ENCODE measurements at places on chromosomes 12 and 14. TPM values are rescaled to one million over a fixed set of nuclear protein-coding genes. Genes with fewer than 3 reads are reported as not detected.

DNA sequence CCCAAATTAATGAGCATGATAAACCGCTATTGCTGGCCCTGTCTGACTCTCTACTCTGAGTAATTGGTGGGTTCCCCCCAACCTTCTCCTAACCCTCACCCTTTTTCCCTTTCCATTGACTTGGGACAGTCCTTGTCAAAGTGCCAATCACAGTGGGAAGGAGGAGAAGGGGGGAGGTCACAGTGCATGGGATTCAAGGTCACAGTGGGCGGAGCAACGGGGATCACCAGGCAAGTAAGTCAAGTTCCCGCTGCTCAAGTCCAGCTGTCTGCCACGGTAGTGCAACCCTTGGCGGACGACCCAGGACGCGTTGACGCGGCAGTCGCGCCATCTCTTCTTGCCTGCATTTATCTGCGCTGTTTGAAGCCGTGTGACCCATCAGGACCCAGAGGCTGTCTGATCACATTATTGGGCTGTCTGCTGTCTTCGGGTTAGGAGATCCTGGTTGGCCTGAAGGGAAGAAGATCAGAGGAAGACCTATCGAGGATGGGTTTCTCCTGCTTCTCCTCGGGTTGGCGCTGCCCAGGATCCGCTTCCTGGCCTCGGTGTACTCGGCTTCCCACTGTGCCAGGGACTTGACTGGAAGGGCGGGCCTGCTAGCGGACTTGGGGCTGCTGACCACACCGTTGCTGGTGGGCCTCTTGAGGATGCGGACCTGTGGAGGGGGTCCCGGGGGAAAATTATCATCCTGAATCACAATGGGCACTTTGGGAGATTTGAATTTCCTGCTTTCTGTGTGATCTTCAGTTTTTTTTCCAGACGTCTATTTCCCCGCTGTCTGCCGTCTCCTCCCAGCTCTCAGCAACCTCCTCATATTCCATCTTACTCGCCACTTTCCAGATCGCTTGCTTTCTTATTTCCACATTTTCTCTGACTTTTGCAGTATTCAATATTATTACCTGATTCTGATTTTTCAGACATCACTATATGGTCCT lies 3.1 kb upstream of the MDM2 start:
- no peak for DNase-seq

The CDK4 gene
- 113 TPM for total RNA-seq

DNA sequence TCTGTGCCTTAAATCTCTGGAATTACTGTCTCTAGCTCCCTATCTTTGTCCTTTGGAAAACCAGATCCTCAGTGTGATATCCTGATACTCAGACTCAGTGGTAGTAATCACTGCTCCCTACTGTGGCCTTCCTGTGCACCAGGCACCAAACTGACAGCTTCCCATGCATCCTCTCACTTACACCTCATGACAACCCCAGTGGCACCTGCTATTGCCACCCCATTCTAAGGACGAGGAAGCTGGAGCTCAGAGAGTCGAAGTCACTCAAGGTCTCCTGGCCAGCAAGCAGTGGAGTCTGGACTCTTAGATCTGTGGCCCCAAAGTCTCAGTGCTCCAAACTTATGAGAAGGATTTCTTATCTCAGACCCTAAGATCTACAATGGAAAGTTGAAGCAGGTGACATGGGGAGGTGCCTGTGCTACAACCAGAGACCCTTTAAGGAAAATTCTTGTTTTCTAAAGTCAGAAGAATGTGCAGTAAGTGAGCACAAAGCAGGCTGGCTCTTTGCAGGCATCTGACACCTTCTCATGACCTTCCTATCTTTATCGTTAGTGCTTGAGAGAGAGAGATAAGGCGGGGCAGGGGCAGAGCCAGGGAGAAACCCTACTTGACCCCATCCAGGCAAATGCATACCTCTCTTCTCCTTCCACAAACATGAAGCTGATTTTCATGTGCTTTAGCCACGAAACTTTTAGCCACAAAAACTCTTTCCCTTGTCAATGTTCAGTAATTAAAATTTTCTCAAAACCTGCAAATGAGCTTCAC lies 47.1 kb downstream of the CCDC60 start:
- DNase-seq: no peak

DNA sequence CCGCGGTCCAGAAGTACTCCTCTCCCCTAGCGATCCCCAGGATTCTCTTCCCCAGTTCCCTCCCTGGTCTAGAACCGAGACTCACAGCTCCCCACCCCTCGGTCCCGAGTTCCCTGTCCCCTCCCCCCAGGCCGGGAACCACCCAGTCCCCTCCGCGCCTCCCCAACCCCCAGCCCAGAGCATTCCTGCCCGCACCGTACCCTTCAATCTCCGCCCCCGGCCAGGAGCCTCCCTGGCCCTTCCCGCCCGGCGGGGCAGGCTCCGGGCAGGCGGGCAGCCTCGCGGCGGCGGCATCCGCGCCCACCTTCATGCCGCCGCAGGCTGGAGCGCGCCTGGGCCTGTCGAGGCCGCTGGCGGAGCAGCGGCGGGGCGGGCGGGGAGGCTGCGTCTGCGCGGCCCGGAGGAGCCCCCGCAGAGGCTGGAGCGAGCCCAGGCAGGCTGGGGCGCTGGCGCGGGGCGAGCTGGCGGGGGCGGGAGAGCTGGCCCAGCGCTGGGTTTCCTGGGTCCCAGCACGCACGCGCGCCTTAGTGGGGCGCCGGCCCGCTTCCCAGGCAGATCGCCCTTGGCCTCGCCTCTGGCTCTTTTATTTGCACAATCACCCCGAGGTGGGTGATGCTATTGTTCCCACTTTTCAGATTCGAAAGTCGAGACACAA lies 22.2 kb upstream of the GPR132 start:
- DNase-seq: peak; percentile 80

The CLEC14A gene
- not detected for total RNA-seq

- peak; percentile 20 for DNase-seq
These were observed 3.5 kb downstream of the FBXO34 start for GRCh38 chr14:55274751-55275150.

GRCh38 chr12:59677857-59678256 lies 82.0 kb downstream of the SLC16A7 start:
- DNase-seq: no peak

DNA sequence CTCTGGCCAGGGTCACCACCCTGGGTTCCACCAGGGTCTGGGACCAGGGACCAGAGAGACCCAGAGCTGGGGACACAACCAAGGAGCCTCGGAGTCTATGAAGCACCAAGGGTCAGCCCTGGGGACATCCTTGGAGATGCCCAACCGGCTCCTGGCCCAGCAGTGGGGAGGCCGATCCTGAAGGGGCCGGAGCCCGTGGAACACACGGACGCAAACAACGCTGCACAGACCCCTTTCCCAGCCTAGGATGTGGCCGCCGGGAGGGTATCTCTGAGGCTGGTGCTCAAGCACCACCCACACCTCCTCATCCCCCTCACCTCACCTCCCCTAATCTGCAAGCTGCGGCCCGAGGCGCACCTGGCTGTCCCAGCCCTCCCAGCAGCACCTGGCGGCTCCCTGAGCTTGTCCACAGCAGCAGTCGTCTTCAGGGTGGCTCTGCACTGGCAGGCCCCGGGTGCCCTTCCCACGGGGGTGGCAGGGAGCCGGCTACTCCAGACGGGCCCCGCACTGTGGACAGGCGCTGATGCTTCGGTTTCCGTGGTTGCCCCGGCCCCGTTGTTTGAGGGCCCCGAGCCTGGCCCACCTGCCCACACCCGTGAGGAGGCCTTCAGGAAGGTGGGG lies 146.8 kb upstream of the C14orf180 start:
- DNase-seq: no peak

DNA sequence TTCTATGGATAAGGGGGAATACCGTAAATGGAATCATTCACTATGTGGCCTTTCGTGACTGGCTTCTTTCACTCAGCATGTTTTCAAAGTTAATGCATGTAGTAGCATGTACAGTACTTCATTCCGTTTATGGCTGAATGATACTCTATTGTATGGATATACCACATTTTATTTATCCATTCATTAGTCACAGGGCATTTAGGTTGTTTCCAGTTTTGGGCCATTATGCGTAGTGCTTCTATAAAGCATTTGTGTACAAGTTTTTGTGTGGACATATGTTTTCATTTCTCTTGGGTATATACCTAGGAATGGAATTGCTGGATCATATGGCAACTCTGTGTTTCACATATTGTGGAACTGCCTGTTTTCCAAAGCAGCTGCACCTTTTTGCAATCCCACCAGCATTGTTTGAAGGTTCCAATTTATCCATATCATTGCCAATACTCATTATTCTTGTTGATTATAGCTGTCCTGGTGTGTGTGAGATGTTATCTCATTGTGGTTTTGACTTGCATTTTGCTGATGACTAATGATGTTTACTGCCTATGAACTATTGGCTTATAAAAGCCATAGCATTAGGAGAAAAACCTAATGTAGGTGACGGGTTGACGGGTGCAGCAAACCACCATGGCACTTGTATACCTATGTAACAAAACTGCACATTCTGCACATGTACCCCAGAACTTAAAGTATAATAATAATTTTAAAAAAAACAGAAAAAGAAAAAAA lies 45.5 kb downstream of the ATF7IP start:
- no peak for DNase-seq

The IL26 gene
- not detected for total RNA-seq

- DNase-seq: no peak
These were observed 68.7 kb upstream of the PTPRR start for GRCh38 chr12:70989232-70989631.

GRCh38 chr14:36221112-36221511 lies 44.6 kb upstream of the PTCSC3 start:
- DNase-seq: no peak

The BICDL1 gene
- 30.7 TPM for total RNA-seq

The LMO3 gene
- total RNA-seq: 3.3 TPM

GRCh38 chr12:89390802-89391673 lies 38.7 kb upstream of the DUSP6 start:
- DNase-seq: peak; percentile 71

DNA sequence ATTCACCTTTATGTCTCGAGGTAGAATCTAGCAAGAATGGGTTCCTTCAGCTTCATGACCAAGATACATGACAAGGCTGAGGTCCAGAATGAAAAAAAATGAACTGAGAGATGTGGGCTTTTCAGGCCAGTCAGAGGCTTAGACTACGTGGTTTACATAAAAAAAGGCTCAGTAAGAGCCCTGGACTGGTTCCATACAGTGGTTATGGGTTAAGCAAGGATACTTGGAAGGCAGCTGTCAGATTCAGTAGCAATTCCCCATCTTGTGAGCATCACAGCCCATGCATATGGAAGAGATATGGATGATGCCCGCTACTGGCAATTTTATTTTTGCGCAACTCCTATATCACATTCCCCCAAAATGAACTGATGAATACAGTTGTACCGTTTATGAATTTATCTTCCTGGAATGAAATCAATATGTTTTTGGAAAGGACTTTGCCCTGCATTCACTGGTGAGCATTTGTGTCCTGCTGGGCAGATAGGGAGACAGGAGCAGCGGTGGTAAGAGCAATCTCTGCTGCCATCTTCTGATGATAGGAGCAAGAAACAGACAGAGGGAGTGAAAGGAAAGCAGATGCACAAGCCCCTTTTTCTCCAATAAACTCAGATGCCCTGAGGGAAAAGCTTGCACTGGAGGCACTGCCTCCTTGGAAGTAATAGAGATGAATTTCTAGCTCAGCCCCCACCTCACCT lies 280.4 kb downstream of the GALC start:
- DNase-seq: no peak

The TAS2R46 gene
- 0.90 TPM for total RNA-seq

GRCh38 chr12:51788876-51789275 lies 59.6 kb downstream of the FIGNL2 start:
- DNase-seq: peak; percentile 59

- DNase-seq: peak; percentile 71
These were observed 140.3 kb downstream of the TMEM30B start for GRCh38 chr14:61140872-61141271.

- DNase-seq: no peak
These were observed 21.8 kb upstream of the EIF2B2 start for GRCh38 chr14:74980731-74981461.

DNA sequence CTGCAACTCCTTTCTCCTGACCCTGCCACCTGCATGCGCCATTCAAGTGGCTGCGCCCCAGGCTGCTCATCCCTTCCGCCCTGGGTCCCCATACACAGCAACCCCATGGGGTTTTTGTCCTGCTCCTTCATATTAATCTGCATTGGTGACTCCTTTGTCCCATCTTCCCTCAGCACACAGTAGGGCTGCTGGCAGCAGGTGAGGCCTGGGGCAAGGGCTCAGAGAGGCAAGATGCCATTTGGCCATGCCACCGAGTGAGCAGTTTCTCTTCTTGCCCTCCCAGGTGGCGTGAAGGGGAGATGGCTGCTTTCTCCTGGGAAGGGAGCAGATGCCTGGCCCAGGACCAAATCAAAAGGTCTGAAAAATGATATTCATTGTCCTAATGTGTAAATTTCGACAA lies 9.1 kb downstream of the RTL1 start:
- DNase-seq: no peak

DNA sequence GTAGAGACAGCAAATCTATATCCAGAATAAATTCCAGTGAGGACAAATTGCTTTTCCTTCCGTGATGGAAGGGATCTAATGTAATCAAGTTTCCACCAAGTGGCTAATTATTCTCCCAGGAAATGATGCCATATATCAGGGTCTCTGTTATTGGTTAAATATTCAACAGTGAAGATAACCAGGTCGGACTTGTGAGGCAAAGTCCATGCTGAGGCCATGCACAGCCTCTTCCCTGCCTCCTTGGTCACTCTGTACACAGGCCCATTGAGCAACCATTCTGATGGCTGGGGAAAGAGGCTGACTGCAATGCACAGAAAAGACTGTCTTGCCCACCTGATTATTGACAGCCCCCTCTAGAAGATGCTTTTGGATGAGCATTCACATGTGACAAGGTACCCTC lies 90.1 kb downstream of the TNFAIP2 start:
- no peak for DNase-seq

The BATF gene
- 2.6 TPM for total RNA-seq

DNA sequence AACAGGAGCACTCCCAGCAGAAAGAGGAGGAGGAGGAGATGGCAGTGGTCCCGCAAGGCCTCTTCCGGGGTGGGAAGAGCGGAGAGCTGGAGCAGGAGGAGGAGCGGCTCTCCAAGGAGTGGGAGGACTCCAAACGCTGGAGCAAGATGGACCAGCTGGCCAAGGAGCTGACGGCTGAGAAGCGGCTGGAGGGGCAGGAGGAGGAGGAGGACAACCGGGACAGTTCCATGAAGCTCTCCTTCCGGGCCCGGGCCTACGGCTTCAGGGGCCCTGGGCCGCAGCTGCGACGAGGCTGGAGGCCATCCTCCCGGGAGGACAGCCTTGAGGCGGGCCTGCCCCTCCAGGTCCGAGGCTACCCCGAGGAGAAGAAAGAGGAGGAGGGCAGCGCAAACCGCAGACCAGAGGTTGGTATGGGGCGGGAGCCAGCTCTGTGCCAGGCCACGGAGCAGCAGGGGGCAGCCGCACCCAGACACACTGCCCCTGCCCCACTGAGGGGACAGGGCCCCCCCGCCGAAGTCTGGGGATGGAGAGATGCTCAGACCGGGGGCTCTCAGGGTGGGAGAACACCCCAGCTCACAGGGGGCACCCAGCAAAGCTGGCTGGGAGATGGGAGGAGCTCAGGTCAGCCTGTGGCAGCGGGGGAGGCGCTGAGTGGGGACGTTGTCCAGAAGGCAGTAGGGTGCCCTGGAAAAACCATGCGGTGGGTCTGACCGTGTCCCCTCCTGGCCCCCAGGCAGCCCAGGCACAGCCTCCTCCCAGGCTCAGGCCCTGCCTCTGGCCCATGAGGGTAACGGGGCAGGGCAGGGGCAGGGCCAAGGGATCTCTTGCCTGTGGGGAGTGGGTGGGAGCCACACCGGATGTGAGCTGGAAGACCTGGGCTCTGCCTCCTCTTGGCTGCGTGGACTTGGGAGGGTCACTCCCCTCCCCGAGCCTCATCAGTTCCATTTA lies 9.8 kb downstream of the CHGA start:
- no peak for DNase-seq

- no peak for DNase-seq
These were observed 181.0 kb downstream of the ADGRD1 start for GRCh38 chr12:131134523-131135310.

The SYNDIG1L gene
- total RNA-seq: under 0.01 TPM
